Activated CD4-positive, alpha-beta T cell treated with anti-CD3 and anti-CD28 coated beads for 36 hours (primary cell): ENCODE measurements at places on chromosomes 13 and 19. TPM values are rescaled to one million over a fixed set of nuclear protein-coding genes. Genes with fewer than 3 reads are reported as not detected.

- no peak for DNase-seq
Measured at GRCh38 chr19:29480507-29480906, 45.3 kb upstream of the VSTM2B start.

GRCh38 chr19:45122832-45123231 is 29.9 kb downstream of the PPP1R37 start:
- DNase-seq: no peak

- DNase-seq: no peak
Measured at GRCh38 chr19:788686-788982, 8.6 kb upstream of the PTBP1 start.

DNA sequence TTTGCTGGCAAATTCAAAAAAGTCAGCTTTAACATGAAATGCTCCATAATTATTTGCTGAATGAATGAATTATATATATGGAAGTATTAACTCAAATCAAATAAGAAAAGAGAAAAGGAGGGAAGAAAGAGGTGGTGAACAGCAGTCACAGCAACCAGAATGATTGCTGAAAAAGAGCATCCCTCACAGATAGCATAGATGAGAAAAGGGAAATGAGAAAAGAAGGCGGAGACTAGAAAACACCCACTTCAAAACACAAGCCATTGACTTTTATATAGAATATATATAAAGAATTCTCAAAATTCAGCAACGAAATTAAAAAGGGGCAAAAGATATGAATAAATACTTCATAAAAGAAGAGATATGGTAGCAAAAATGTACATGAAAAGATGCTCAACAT is 75.2 kb downstream of the CAB39L start:
- DNase-seq: no peak

Gene SLC10A2
- total RNA-seq: not detected
